ENCODE measurements at places on chromosomes 1 and 21.

GRCh38 chr1:160580221-160580812 is 1.0 kb upstream of the CD84 start:
- DNase-seq: no peak

- no peak for DNase-seq
Observed at GRCh38 chr21:25103500-25104207, 503.6 kb downstream of the MRPL39 start.

- DNase-seq: peak; percentile 96
Observed at GRCh38 chr1:86137436-86137835, 19.1 kb downstream of the COL24A1 start.

DNA sequence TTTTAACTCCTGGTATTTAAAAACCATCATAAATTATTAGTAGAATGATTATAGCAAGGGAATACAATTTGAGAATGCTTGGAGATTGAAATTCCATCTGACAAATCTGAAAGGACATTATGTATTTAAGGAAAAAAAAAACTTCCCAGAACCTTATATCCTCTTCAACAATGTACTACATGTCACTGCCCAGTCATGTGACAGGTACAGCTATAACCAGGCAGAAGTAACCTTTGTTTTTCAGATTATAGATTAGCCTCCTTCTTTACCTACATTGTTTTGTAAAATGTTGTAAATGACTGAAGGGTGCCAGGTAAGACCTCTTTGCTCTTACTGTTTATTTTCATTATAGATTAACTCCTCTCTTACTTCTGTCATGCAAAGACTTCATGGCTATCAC is 96.9 kb downstream of the KCNJ6 start:
- no peak for DNase-seq

DNA sequence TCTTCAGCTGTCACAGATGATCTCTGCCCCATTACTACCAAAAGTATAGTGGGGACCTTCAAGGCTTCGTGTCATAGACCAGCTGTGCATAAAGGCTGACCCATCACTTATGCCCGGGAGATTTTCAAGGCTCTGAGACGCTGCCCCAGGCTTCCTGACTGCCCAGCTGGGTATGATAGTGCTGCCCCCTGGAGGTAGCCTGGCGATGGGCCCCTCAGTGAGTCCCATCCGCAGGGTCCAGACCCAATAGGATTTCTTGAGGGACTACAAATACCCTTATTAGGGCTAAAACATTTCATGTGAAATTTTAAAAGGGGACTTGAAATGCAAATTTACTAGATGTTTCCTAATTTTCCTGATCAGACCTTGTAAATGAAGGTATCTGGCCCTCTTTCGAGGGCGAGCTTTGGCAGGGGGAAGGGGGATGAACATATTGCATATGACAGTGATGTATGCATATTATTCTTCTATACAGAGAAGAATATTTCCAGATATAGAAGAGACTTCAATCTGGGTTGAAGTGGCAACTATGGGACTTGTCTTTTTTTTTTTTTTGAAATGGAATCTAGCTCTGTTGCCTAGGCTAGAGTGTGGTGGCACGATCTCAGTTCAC is 11.7 kb upstream of the FCMR start:
- no peak for DNase-seq

- DNase-seq: no peak
Observed at GRCh38 chr21:36741506-36741905, 42.6 kb downstream of the SIM2 start.

All from bone marrow (tissue), 2 donors.